ENCODE measurements at places on chromosomes 11 and 22. TPM values are rescaled to one million over a fixed set of nuclear protein-coding genes. Genes with fewer than 3 reads are reported as not detected.

DNA sequence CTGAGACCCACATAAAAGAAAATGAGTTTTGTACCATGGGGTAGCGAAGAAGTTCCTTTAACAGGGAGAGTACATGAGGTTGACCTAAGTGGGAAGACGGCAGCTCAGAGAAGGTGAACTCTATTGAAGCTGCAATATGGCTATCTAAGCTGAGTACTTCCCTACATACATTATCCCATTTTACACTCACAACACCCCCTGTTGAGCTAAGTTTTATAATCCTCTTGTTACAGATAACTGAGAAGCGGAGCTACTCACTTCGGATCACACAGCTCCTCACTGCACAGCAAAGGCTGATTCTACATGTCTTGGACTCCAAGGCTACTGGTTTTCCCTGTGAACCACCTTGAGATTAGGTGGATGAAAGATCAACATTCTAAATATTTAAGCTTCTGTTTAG is 8.2 kb upstream of the PIWIL4 start:
- DNase-seq: no peak

Gene MIOX
- not detected for total RNA-seq

Gene GSTT2
- not detected for total RNA-seq

DNA sequence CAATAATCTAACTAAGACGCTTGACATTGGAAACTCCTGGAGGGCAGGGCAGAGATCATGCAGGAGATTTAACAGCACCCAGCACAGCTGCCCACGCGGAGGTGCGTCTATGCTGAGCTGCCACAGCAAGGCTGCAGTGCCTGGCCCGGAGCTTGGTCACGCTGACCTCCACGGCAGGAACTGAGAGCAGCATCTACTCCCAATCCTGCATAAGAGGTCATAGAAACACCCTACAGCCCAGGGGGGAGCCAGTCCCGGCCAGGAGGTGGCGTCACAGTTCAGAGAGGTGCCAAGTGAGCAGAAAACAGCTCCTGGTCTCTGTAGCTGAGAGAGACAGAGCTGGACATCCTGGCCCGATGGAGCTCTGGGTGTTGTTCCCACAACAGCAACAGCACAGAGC is 121.1 kb upstream of the TMEM45B start:
- DNase-seq: no peak

Gene FBLN1
- not detected for total RNA-seq

Gene WNT7B
- not detected for total RNA-seq

DNA sequence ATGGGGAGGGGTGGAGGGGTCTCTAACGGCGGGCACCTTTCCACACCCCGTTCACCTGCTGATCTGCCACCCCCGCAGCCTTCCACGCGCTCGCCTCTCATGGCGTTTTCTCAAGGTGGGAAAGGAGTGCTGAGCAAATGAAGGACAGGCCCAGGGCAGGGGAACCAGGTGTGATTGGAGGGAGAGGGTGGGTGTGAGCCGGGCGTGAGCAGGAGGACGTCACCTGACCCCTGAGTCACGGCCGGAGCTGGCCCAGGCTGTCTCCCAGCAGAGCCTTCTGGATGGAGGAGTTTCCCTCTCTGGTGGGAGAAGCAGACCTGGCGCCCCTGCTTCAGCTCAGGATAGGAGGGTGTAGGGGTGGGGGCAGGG is 14.0 kb upstream of the ARHGAP8 start:
- no peak for DNase-seq

Gene APOA5
- not detected for total RNA-seq

DNA sequence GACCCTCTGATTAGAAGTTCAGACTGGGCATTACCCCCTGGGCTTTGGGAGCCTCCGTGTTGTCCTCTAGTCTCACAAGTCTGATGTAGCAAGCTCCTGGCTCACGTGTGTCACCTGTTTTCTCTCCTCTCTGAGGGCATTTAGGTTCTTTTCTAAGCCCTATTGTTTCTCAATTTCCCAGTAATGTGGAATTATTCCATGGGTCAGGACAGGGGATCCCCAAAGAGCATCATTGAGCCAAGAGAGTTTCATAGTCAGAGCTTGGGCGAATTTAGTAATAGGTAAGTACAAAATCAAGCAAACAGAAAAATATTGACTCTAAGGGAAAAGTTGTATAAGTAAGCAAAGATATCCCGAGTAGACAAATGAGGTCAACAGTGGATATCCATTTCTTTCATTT is 57.3 kb downstream of the PPP6R2 start:
- DNase-seq: no peak

GRCh38 chr22:48920776-48921241 is 906.9 kb downstream of the BRD1 start:
- DNase-seq: no peak

Measured in activated T-helper 1 cell treated with anti-CD3 and anti-CD28 coated beads, Interleukin-12 subunit alpha, Interleukin-12 subunit beta, Interleukin-2, Interleukin-4 antibody, amounts not matched to agents 30 ng/mL and 10 ng/mL and 1 ng/mL, durations not matched to agents 14 hours and 24 hours and 36 hours (primary cell).